ENCODE measurements at places on chromosomes 16 and 17.
A peak's percentile ranks its signal among the peaks of the same experiment; 100 is the strongest.

- DNase-seq = no peak
Observed at GRCh38 chr17:40337351-40337750, 27.2 kb downstream of the GJD3 start.

GRCh38 chr16:69703638-69704037 is 22.7 kb downstream of the NQO1 start:
- DNase-seq = no peak

GRCh38 chr17:8013731-8014557 is 11.5 kb downstream of the GUCY2D start:
- DNase-seq = no peak

DNA sequence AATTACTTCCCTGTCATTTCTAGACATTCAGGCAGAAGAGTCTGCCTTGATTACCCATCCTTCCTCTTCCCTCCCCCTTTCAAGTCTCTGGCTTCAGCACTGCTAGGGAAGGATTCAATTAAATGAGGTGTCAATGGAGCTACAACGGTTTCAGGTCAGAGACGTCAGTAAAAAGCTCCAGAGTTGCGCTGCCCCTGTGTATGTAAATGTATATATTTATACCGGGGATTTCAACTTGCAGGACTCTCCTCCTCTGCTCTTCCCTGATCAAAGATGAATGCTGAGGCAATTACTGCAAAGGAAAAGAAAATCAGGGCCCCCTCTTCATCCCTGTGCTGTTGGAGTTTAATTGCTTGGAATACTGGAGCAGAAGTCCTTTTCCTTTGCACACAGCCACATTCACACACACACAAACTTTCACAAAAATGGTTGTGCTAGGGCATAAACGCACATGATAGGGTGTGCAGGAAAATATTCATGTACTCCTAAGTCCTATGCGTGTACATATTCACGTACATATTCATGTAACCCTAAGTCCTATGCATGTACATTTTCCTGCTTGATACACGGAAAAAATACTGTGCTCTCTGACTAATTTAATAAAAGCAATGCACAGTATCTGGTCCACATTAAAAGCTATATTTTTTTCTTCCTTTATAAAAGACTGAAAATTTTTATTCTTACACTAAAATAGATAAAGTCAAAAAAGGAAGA is 129.7 kb upstream of the PMFBP1 start:
- no peak for DNase-seq

DNA sequence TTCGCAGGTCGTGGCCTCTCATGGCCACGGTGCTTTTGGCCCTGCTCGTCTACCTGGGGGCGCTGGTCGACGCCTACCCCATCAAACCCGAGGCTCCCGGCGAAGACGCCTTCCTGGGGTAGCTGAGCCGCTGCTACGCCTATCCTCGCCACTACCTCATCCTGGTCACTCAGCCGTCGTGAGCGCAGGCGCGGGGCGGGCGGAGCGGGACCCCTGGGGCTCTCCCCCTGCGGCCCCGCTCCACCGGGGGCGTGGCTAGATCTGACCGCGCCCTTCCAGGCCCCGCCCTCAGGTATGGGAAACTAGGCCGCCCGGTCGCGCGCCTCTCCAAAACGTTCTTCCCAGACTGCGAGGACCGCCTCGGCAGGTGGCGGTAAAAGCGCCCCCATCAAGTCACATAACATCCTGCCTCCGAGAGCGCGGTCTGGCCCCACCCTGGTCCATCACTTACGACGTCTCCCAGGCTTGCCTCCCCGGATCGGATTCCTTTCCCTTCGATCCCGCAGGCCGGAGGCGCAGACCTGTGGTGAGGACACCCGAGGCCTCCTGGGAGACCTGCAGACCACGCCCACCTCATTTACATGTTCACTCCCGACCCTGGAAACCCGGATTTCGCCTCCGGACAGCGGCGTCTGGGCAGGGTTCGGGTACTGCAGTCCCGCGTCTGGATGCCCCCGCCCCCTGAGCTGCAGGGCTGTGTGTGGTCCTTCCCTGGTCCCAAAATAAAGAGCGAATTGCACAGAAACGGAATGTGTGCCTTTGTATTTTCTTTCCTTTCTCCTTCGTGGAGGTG is 91.5 kb upstream of the TMEM97 start:
- peak; percentile 34 for DNase-seq

DNA sequence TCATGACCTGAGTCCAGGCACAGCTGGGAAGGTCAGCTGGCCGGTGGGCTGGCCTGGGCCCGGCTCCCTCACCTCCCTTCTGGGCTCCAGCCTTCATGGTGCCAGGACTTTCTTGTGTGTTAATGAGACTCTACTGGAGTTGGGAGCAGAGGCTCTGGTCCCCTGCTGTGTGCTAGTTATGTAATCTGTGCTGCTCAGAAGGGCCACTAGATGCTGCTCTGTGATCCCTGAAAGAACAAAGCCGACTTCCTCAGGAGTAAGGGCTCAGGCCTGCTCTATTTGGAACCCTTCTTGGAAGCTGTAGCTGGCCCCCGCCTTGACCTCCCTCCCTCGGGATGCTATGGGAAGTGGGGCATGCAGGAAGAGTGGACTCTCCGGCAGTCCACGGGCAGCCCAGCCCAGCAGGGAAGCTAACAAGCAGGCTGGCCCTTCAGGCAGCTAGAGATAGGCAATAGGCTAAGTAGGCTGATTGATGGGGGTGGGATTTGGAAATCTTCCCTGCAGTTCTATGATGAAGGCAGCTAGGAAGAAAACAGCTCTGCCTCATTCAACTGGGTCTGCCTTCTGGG is 3.3 kb upstream of the CDK5R1 start:
- DNase-seq = peak; percentile 70

DNA sequence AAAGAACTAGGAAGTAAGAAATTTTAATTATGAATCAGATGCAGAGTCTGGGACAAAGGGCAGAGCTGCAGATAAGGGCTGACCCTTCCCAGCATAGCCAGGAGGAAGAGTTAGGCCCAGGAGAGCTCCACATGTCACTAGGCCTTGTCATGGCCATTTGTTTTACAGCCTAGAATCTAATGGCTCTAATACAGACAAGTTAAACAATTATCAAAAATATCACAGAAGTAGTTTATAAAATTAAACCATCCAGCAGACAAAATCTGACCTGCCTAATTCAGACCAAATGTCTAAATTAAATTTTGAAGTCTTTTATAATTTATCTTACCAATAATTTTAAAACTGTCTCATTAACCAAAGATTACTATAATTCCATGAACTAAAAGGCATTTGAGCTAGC is 1369.5 kb downstream of the CDH11 start:
- DNase-seq = no peak

DNA sequence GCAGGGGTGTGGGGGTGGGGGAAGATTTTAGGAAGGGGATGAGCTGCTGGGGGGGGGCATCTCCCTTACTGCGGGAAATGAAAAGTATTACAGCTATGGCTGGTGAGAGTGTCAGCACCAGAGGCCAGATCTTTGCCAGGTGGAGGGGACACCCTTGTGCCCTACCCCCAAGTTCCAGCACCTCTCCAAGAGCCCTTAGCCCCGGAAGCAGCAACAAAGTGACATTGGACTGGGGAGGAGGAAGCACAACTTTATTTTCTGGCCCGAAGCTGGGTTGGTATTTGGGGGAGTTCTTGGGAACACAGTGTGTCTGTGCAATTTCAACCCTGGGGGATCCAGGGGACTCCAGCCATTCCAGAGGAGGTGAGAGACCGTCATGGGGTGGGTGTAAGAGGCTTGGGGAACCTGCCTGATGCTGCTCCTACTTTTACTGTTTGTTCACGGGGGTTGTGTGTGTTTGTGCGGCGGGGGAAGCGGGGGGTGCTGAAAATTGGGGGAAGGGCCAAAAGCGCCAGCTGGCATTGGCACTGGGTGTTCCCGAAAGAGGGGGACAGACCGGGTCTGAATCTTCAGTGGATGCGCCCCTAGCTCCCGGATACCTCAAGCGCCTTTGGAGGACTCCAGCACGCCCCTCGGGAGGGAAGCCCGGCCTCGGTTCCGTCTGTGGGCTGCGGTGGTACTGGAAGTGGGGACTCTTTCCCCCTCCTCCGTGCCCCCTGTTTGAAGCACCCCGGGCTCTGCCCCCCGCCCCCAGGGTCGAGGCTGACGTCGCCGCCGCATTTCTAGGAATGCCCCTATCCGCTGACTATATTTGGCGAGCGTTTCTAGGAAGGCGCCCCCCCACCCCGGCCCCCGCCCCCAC is 230.3 kb downstream of the MRTFB start:
- peak; percentile 55 for DNase-seq

DNA sequence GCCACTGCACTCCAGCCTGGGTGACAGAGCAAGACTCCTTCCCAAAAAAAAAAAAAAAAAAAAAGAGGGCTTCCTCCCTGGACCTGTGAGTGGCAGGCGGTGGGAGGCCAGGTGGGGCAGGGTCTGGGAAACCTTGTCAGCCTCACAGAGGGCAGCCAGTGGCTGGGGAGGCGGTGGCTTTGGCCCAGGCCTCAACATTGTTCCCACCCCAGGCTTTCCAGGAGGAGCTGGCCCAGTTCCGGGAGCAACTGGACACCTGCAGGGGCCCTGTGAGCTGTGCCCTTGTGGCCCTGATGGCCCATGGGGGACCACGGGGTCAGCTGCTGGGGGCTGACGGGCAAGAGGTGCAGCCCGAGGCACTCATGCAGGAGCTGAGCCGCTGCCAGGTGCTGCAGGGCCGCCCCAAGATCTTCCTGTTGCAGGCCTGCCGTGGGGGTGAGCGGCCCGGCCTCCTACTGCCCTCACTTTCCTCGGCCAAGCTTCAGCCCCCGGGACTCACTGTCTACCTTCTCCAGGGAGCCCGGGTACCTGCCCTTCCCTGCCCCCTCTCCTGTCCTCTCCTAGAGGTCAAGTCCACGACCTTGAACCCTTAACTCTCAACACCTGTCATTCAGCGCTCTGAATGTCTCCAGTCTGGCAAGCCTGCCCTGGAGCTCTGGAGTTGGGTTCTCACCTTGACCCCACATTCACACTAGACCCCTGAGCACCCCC is 12.4 kb downstream of the ZNF213 start:
- DNase-seq = no peak

DNA sequence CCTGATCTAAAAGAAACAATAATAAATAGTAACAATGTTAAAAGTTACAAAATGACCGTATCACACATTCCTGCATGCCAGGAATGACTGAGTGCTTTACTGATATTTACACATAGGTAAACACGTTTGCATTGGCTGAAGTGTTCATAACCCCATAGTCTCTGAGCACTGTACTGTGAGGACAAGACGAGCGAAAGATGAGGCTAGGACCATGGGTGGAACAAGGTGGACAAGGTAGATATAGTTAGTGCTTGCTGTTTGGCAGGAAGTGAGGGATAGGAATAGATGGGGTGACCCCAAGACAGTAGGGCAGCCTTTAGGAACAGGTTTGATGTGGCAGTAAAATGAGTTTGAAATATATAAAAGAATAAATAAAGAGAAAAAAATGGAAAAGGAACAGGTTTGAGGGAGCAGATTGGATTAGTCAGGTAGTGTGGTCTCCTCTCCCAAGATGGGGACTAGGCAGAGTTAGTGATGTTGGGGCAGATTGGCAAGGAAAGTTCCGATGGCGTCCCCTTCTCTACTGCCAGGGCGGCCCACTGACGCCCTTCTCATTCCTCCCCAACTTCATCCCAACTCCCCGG is 452 bp upstream of the E2F4 start:
- no peak for DNase-seq

DNA sequence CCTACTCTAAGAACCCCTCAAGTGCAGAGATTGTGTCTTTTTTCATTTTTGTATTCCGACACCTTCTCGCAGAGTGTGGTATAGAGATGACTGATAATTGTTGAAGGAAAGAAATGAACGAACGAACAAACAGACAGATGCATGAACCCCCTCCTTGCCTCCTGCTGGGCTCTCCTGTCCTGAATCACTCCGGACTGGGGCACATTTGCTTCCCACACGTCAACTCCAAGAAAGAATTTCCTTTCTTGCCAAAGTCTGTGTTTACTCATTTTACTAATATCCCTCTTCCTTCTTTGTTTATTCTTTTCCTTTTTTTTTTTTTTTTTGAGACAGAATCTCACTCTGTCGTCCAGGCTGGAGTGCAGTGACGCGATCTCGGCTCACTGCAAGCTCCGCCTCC is 37.5 kb upstream of the BHLHA9 start:
- peak; percentile 52 for DNase-seq

- no peak for DNase-seq
Observed at GRCh38 chr16:78742501-78743283, 643.2 kb downstream of the WWOX start.

- DNase-seq = no peak
Observed at GRCh38 chr17:49518346-49519078, 23.4 kb downstream of the NGFR start.

- DNase-seq = no peak
Observed at GRCh38 chr17:35002876-35003551, 22.7 kb downstream of the LIG3 start.

GRCh38 chr16:66458292-66458691 is 31.2 kb downstream of the BEAN1 start:
- no peak for DNase-seq

DNA sequence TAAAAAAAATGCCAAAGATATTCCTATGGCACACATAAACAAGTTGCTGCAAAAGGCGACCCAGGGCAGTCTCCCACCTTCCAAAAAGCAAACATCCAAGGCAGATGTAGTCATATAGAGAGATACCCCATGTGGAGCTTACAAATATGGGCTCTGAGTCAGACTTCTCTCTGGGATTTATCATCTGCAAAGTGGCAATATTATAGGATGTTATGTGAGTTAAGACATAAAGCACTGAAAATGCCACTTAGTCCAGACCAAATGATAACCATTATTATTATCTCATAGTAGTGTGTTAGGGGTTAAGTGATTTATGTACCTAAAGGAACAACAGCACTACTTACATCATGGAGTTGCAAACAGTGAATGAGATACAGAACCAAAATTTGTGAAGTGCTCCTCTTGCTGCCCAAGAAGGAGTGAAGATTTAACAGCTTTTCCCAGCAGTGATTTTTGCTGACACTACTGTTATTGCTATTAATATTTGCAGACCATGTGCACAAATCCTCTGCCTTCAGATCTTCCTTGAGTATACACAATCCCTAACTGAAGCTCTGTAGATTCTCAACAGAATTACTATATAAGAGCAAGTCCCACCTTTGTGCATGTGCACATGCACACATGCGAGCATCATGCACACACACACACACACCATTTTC is 560.0 kb upstream of the SALL1 start:
- no peak for DNase-seq

- peak; percentile 35 for DNase-seq
Observed at GRCh38 chr17:29615048-29615385, 7.7 kb downstream of the CORO6 start.

GRCh38 chr17:48994549-48995303 is 2.5 kb upstream of the IGF2BP1 start:
- no peak for DNase-seq
